ENCODE measurements at places on chromosomes 12 and 14. TPM values are rescaled to one million over a fixed set of nuclear protein-coding genes. Genes with fewer than 3 reads are reported as not detected.

GRCh38 chr12:105705765-105706164 is 375.3 kb downstream of the C12orf75 start:
- DNase-seq = peak; percentile 67

DNA sequence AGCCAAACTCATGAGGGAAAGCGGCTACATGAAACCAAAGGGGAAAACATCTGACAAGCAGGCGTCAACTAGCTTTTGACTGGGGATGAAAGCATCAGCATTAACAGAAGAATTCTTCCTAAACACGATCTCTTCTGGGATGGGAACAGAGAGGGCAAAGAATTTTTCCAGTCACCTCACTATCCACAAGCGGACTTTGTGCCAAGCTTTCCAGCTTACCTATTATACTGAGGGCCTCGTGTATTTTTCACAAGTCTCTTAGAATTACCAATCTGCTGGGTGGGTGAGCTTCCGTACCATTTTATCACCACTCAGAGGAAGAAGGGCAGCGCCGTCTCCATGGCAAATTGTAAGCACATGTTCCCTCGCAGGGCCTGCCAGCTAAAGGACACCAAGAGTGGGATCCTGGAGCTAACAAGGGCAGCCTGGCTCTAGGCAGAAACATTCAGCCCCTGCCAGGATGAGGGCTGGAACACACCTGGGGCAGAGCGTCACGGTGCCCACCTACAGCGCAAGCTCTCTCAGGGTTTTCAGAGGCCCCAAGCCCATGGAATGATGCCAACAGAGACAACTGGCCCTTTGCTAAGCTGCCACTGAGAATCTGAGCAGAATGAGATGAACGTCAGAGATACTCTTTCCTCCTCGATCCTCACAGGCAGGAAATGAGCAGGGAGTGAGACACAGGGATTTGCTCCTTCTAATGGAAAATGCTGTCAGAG is 74.6 kb downstream of the CHGA start:
- no peak for DNase-seq

Gene KLHL33
- polyA plus RNA-seq = 0.09 TPM

Gene COX8C
- not detected for polyA plus RNA-seq

DNA sequence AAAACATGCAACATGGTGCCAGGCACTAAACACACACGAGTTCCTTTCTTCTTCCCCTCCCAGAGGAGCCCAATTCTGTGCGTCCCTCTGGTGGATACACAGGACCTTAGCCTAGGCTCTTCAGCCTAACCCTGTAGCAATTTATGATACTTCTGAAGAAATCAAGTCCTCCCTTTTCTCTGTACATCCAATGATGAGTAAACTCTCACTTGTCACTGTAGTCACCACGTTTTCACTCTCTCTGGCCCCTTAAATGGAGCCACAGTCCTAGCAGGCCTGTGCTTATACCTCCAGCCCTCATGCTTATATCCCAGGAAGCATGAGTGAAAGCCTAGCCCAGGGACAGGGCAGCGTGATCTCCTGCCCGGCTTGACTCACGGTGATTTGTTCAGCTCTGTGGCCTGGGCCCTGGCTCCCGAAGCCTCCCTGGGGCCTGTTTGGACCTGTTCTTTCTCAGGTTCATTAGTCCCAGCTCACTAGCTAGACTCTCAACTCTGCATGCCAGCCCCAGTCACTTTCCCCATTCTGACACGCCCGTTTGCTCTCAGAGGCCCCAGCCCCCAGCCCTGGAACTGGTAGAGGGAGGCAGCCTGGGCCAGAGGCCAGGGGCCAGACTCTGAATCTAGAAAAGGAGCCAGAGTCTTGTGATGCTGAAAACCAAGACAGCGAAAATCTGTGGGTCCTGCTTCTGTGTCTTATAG is 24.1 kb upstream of the PLEKHG3 start:
- peak; percentile 24 for DNase-seq
